ENCODE measurements at places on chromosomes 13 and 19. TPM values are rescaled to one million over a fixed set of nuclear protein-coding genes. Genes with fewer than 3 reads are reported as not detected.

DNA sequence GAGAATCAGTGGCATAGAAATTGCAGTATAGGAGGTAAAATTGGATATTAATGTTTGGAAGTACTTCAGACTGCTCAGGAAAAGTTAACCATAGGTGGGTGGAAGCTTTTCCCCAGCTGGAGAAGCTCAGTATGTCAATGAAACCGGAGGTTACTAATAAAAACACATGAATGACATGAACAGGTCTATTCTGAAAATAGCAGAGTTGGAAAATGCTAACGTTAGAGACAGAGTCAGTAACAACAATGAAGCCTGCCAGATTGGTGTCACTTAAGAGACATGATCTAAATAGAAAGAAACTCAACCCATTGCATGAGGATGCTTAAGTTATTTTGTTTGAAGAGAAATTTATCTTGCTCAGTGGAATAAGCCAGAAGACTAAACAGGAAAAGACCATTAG lies 364.5 kb downstream of the DNAJC15 start:
- no peak overlapping the region for H3K27ac ChIP-seq
- H3K36me3 ChIP-seq = no peaks in the 10 kb centered on the region
- no peaks in the 10 kb centered on the region for H3K4me1 ChIP-seq
- no peak overlapping the region for H3K4me3 ChIP-seq

The METTL21C gene
- not detected for total RNA-seq

DNA sequence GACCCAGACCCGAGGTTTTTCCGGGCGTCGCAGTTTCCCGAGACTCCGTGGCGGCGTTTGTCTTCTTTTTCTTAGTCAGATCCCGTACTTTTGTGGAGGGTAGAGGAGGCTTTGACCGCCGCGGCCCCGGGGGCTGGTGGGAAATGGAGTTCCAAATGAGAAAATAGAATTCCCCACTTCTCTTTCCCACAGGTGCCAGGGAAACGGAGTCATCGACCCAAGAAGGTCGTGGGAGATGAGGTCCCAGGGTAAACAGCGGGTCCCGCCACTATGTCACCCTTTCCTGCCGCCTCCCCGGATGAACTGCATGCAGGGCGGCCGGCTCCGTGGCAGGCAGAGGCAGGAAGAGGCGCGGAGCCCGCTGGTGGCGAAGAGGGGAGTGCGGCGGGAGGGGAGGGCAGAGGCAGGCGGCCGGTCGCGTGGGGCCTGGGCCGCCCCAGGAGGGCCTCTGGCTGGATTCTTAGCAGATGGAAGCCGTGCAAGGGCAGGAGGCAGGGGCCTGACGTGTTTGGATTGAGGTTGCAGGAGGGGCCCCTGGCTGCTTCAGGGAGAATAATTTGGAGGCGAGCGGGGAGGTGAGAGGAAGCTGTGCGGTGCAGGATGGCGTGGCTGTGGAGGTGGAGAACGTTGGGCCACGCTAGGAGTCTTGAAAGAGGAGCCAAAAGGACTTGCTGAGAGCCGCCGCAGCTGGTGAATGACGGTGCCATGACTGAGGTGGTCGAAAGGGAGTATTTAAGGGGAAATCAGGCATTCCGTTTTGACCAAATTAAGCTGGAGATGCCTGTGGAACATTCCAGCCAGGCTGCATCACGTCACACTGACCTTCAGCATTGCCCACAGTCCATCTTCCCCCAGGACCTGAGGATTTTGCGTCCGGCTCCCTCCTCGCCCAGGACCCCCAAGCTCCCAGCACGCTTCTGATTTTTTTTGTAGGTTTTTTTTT lies 11.7 kb downstream of the CYTH2 start:
- no peak overlapping the region for H3K4me3 ChIP-seq
- H3K36me3 ChIP-seq = peaks cover 10% of the 10 kb centered on the region
- H3K27me3 ChIP-seq = no peaks in the 10 kb centered on the region

- H3K27ac ChIP-seq = no peak overlapping the region
- no peak for DNase-seq
- H3K4me3 ChIP-seq = no peak overlapping the region
- H3K36me3 ChIP-seq = no peaks in the 10 kb centered on the region
Measured at GRCh38 chr13:77318741-77319140, 8.2 kb downstream of the MYCBP2 start.

The PPP5C gene
- total RNA-seq = 41.6 TPM

- H3K27me3 ChIP-seq = no peaks in the 10 kb centered on the region
- H3K4me1 ChIP-seq = no peaks in the 10 kb centered on the region
- H3K27ac ChIP-seq = no peak overlapping the region
Measured at GRCh38 chr13:67303661-67304333, 73.7 kb upstream of the PCDH9 start.

The FREM2 gene
- not detected for total RNA-seq

DNA sequence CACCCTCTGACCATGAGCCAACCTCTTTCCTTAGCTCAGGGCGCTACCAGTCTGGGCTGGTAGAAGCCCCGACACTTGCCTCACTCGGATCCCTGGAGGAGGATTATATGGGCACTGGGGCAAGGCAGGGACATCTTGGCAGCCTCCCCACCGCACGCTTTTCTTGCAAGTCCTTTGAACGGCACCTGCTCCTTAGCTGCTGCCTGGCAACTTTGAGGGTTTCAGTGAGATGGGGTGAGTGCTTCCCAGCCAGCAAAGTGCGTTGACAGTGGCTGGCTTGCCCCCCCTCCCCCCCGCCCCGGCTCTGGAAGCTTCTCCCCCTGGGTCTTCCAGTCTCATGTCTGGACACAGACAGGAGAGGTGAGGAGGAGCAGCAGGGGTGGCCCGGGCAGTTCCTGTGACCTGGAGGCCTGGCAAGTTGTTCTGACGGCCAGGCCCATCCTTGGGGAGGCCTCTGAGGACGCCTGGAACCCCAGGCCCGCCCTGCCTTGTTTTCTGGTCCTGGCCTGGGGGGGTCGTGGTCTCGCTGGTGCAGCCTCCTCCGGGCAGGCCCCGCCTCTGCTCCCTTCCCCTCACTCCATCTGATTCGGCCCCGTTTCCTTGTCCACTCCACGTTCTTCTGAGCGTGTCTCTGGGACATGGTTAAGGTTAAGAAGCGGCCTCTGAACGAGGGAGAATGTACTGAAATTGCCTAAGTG lies 75.2 kb downstream of the ATP11A start:
- peaks cover 18% of the 10 kb centered on the region for H3K36me3 ChIP-seq
- no peak for DNase-seq
- H3K4me1 ChIP-seq = peaks cover 17% of the 10 kb centered on the region
- no peaks in the 10 kb centered on the region for H3K27me3 ChIP-seq

- no peaks in the 10 kb centered on the region for H3K36me3 ChIP-seq
- H3K4me1 ChIP-seq = peaks cover 7% of the 10 kb centered on the region
- H3K27ac ChIP-seq = no peak overlapping the region
- peaks cover 1% of the 10 kb centered on the region for H3K27me3 ChIP-seq
- no peak for DNase-seq
Measured at GRCh38 chr13:99087954-99088491, 110.2 kb upstream of the DOCK9 start.

The ZIK1 gene
- 9.8 TPM for total RNA-seq

DNA sequence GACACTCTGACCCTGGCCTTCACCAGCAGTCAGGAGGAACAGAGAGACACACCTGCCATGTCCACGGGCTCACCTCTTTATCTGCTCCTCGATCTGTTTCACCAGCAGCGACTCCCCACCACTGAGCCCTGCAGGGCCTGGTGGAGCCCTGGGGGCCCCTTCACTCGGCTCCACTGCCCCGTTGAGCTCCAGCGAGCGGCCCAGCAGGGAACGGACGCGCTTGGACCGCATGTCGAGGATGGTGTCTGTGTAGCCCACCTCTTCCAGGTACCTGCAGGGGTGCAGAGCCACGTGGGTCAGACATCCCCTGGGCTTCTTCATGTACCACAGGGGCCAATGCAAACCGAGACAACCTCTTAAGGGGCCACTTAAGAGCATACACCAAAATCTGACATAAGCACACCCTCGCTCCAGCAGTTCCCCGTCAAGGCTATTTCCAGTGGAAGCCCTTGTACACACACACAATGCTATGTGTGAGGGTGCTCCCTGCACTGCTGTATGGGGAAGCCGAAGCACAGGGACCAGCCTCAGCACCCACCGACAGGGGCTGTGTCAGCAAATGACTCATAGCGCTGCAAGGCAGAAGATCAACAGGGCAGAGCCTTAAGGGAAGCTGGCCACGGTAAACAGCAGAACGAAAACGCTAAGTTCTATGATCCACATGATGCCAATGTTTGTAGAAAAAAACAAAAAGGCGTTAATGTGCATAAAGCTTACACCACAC lies 12.7 kb upstream of the FKRP start:
- no peak for DNase-seq
- no peak overlapping the region for H3K4me3 ChIP-seq
- no peak overlapping the region for H3K27ac ChIP-seq
- no peaks in the 10 kb centered on the region for H3K4me1 ChIP-seq
- peaks cover 82% of the 10 kb centered on the region for H3K36me3 ChIP-seq
- no peaks in the 10 kb centered on the region for H3K27me3 ChIP-seq

DNA sequence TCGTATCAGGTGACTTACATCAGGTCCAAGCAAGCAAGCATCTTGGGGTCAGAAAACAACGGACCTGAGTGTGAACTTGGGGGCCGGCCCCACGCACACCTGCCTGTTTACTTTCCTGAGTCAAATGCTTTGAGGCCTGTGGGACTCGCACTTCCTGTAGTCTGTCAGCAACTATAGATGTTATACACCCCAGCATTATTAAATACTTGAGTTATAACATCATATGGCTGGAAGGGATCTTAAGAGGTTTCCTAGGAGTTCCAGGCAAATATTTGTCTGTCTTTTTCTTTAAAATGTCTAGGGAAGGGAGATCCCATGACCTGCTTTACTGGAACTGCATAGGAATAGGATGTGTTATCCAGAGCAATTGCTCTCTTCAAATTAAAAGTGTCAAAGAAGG lies 280.6 kb downstream of the SHISA2 start:
- no peak for DNase-seq
- no peak overlapping the region for H3K4me3 ChIP-seq
- no peak overlapping the region for H3K27ac ChIP-seq
- H3K27me3 ChIP-seq = no peaks in the 10 kb centered on the region

DNA sequence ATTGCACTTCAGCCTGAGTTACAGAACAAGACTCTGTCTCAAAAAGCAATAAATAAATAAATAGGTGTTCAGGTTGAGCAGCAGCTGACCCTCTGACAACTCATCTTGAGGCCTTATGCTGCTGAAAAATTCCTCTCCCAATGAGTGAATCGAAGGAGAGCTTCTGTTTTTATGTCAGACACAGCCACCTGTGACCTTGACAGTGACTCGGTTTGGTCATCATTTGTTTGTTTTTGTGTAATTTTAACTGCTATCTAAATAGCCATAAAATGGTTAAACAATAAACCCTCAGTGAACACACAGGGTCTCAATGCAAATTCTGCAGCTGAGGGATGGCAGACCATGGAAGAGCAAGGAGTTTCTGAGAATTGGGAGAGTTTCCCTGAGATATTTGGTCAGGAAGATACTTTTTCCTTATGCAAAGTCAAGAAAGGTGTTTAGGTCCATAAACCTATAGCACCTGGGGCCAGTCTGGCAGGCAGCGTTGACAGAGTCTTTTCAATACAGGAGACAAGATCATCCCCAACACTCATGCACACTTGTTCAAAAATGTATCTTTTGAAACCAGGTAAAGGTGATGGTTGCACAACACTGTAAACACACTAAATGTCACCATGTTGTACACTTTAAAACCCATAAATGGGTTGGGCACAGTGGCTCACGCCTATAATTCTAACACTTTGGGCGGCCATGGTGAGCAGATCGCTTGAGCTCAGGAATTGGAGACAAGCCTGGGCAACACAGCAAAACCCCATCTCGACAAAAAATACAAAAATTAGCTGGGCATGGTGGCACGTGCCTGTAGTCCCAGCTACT lies 16.6 kb upstream of the SLC25A30 start:
- peaks cover 69% of the 10 kb centered on the region for H3K4me1 ChIP-seq
- peak overlapping the region; percentile 64 for H3K27ac ChIP-seq
- H3K27me3 ChIP-seq = no peaks in the 10 kb centered on the region

The DOCK6 gene
- total RNA-seq = 4.1 TPM

The ZNF135 gene
- not detected for total RNA-seq

DNA sequence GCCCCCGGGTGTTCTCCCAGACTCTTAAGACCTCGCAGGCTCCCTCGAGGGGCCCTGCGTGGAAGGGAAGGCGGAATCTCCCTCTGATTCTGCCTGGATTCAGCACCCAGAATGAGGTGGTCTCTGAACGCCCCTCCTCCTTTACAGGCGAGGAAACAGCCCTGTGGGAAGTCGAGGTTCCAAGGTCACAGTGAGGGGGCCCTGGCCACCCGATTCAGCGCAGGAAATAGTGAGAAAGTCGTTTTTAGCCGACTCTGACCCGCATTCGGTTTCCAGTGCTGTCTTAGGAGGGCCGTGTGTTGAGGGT lies 1.1 kb downstream of the BSG start:
- peaks cover 6% of the 10 kb centered on the region for H3K36me3 ChIP-seq
- H3K27ac ChIP-seq = peak overlapping the region; percentile 69
- H3K4me1 ChIP-seq = peaks cover 26% of the 10 kb centered on the region
- peak overlapping the region; percentile 90 for H3K4me3 ChIP-seq
- no peak for DNase-seq

The SPTBN4 gene
- 0.11 TPM for total RNA-seq

DNA sequence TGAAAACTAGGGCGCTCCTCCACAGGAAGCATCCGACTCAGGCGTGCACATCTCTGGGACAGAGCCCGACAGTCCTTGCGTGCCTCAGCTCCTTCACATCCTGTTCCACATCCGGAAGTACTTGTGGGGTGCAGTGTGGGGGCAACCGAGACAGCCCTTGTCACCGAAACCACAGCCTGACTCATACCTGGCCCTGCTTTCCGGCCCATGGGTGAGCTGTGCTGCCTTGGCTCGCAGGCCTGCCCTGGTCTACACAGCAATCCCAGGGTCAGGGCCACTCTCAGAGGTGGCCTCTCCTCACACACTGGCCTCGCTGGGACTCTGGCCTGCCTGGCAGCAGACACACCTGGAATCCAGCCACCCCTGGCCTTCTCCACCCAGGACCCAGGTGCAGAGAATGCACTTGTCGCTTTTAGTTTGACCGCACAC lies 100.4 kb downstream of the STK24 start:
- no peak for DNase-seq
- H3K4me3 ChIP-seq = no peak overlapping the region
- peaks cover 40% of the 10 kb centered on the region for H3K36me3 ChIP-seq
- H3K27me3 ChIP-seq = no peaks in the 10 kb centered on the region
- H3K4me1 ChIP-seq = peaks cover 70% of the 10 kb centered on the region

DNA sequence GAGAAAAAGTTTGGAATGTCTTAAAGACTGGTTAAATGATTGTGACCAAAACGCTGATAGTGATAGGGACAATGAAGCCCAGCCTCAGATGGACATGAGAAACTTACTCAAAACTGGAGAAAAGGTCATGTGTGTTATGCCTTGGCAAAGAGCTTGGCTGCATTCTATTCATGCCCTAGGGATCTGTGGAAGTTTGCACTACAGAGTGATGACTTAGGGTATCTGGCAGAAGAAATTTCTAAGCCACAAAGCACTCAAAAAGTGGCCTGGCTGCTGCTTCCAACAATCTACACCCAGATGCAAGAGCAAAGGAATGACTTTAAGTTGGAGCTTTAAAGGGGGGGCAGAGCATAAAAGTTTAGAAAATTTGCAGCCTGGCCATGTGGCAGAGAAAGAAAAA lies 521.3 kb downstream of the UQCRFS1 start:
- no peak overlapping the region for H3K4me3 ChIP-seq
- no peaks in the 10 kb centered on the region for H3K36me3 ChIP-seq
- H3K27ac ChIP-seq = no peak overlapping the region
- H3K4me1 ChIP-seq = no peaks in the 10 kb centered on the region
- no peaks in the 10 kb centered on the region for H3K27me3 ChIP-seq

The MYO9B gene
- 18.0 TPM for total RNA-seq

The URAD gene
- total RNA-seq = not detected

- no peaks in the 10 kb centered on the region for H3K36me3 ChIP-seq
- H3K4me3 ChIP-seq = no peak overlapping the region
- H3K4me1 ChIP-seq = no peaks in the 10 kb centered on the region
- DNase-seq = no peak
- no peak overlapping the region for H3K27ac ChIP-seq
Measured at GRCh38 chr13:80469105-80469852, 128.4 kb upstream of the SPRY2 start.

All from HepG2 (cell line).